NCI-H524 treated with DMSO at 0.1 percent for 48 hours (cell line): ENCODE measurements at places on chromosomes 7 and 10.
A peak's percentile ranks its signal among the peaks of the same experiment; 100 is the strongest.

- DNase-seq, result no peak
These were observed 12.9 kb upstream of the ZNF736 start for GRCh38 chr7:64300641-64301405.

- no peak for DNase-seq
These were observed 137.4 kb upstream of the CALCR start for GRCh38 chr7:93711926-93712325.

- no peak for DNase-seq
These were observed 71.7 kb downstream of the MAP3K8 start for GRCh38 chr10:30505543-30506298.

DNA sequence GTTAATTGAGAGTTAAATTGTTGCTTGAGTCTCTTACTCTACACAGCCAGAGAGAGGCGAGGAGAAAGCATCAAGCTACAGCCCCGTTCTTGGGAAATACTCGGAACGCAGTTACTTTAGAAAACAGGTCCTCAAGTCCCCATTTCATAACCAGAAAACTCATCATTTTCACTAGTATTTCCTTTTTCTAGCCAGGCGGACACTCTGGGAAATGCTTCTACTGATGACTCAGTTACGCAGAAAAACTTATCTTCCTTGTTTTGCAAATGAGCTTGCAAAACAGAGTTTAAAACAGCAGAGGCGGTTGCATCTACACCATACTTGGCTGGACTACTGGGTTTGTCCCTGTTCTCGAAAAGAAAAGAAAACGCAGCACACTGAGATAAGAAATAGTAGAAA, 111.4 kb upstream of the FGFR2 start:
- DNase-seq, result no peak

- no peak for DNase-seq
These were observed 51.0 kb upstream of the NKX6-2 start for GRCh38 chr10:132836832-132837540.

DNA sequence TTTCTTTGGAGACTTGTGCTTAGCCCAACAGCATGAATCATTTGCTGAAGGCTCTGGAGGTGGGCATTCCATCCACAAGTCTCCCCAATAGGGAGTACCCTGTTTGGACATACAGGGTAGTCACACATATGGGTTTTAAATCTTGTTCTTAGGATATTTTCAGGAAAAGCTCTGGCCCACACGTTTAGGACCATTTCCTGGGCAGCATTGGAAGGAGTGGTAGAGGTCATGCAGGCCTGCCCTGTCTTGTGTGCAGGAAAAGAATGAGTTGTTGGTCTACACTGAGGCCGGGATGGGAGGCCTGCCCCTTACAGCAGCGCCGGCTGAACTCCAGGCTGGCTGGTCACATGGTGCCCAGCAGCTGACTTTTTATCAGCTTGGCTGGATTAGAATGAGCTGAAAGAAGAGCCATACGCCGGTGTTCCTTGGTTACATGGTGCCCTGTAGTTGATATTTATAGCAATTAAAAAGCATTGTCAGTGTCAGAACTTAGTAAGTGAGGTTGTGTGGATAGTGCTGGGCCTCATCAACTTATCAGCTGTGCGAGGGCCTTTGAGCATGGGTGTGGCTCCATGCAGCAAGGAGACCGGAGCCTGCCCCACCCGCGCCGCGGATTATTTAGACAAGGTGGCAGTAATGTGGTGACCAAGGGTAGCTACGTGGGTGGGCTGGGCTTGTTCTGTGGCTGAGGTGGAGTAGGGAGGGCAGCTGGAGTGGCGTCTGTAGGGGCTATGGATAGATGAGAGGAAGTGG, 28.6 kb downstream of the OGDH start:
- no peak for DNase-seq

DNA sequence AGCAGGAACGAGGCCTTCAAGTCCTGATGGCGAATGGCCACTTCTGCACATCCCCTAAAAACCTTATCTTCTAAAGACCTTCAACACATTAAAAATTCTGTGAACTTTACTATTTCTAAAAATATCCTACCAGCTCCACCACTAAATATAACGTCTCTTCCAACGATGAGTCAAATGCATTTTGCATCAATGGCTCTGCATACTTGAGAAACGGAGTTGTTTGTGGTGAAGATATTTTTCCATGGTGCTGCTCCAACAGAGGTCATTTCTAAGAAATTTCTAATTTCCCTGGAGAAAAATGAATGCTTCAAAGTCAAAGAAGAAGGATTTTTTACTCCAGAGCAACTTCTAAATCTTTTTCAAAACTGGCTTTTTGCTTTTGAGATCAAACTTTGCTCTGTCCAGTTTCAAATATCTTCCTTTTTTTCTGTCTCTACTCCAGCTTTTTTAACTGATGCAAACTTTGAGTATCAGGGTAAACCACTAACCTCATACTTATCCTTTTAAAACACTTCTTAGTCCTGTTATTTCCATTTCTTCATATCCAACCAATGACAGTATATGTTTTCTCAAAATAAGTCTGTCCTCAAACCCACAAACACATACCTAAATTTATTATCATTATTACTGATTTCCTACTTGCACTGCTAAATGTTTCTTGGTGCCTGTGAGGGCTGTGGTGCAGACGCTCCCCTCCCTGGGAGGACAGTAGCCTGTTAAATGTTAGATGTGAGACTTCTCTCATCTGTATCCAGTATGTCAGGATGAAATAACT, 258.1 kb downstream of the KLF6 start:
- no peak for DNase-seq

GRCh38 chr10:131403936-131404335, 92.4 kb upstream of the TCERG1L start:
- no peak for DNase-seq

- no peak for DNase-seq
These were observed 1262.6 kb upstream of the SORCS1 start for GRCh38 chr10:108427146-108427545.

DNA sequence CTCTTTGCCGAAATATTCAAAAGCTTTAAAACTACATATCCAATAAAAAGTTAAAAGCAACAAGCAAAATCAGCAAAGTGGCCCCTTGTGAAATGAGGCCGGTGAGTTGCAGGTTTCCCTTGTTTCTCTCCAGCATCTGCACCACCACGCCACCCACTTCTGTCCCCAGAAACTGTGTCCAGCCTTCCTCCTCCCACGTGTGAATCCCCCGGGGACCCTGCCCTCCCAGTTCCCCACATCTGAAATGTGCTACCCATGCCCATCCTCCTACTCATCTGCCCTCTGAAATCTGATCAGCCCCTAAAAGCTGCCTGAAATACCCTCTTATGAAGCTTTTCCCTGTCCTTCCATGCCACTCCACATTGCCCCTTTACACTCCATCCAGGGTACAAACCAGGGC, 3.8 kb downstream of the ALOX5 start:
- DNase-seq, result no peak

DNA sequence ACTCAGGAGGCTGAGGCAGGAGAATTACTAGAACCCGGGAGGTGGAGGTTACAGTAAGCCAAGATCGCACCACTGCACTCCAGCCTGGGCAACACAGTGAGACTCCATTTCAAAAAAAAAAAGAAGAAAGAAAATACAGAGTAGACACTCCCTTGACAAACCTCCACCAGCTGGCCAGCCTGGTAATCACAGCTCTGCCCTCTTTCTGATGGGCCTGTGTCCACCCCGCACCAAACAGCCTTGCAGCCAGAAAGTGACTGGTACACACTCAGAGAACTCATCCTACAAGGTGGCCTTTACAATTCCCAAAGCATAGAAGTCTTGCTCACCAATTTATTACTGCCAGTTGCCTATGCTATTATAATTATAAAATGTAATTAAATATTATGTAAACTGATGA, 66.6 kb downstream of the COBL start:
- DNase-seq, result no peak

GRCh38 chr7:129789652-129790051, 163.1 kb downstream of the UBE2H start:
- DNase-seq, result peak; percentile 70

GRCh38 chr7:39644170-39644569, 20.8 kb downstream of the RALA start:
- DNase-seq, result no peak

GRCh38 chr7:94632338-94633013, 23.5 kb downstream of the SGCE start:
- DNase-seq, result no peak

DNA sequence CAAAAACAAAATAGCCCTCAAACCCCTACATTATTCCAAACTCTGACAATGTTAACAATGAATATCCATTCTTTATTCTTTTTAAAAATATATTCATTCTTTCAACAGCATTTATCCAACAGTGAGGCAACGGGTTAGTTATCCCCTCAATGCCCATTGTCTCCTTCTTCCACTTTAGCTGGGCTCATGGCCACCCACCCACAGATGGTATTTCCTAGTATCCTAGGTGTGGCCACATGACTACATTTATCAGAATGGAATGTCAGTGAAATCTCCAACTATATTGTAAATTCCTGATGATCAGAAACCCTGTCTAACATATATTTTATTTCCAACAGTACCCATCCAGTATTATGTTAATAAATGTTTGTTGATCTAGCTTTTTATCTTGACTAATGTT, 13.6 kb downstream of the HOXA1 start:
- DNase-seq, result no peak

- DNase-seq, result no peak
These were observed 159.1 kb upstream of the GDF10 start for GRCh38 chr10:47140761-47141348.

GRCh38 chr7:13047061-13047460, 359.6 kb downstream of the ARL4A start:
- DNase-seq, result no peak

- no peak for DNase-seq
These were observed 383.4 kb downstream of the GATA3 start for GRCh38 chr10:8437896-8438295.

DNA sequence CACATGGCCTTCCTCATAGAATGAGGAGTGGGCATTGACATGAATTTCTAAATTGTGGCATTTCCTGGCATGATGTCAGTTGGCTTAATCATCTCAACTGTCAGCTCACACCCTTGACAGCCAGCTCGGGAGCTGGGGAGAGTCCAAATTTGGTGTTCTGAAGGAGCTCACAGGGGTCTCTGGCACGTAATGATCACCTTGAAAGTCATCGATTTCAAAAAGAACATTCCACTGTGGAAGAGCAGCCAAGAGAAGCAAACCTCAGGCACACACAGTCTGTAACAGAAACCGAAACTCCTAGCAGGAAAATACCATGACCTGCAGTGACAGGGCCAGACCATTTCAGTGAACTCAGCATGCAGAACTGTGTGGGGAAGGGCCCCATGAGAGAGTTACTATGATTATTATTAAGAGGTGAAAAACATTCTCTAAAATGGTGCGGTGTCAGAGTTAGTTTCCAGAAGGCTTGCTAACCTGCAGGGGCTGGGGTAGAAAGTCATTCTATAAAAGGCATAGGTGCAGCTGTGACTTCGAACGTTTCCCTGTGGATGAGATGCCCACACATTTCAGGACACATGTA, 26.4 kb upstream of the KLF6 start:
- DNase-seq, result no peak

DNA sequence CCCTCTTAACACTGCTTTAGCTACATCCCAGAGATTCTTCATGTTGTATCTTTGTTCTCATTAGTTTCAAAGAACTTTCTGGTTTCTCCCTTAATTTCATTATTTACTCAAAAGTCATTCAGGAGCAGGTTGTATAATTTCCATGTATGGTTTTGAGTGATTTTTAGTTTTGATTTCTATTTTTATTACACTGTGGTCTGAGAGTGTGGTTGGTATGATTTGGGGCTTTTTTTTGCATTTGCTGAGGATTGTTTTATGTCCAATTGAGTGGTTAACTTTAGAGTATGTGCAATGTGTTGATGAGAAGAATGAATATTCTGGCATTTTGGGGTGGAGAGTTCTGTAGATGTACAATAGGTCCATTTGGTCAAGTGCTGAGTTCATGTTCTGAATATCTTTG, 37.9 kb upstream of the CAPZA2 start:
- no peak for DNase-seq

DNA sequence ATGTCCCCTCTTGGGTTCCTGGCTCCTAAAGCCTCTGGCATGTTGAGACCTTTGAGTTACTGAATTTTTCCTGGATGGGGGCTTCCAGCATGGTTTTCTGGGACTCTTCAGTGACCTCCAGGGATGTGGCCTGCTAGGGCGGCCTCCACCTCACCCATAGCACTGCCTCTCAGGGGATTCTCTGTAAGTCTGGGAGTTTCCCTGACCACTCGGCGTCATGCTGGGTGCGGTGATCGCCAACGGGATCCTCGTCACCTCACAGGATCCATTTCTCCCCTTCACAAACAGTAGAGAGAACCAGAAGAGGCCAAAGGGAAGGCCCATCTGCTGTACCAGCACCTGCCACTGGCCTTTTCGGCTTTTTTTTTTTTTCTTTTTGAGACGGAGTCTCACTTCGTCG, 84.3 kb downstream of the NPTX2 start:
- DNase-seq, result no peak

GRCh38 chr10:76902949-76903348, 734.7 kb downstream of the KCNMA1 start:
- peak; percentile 0 for DNase-seq

DNA sequence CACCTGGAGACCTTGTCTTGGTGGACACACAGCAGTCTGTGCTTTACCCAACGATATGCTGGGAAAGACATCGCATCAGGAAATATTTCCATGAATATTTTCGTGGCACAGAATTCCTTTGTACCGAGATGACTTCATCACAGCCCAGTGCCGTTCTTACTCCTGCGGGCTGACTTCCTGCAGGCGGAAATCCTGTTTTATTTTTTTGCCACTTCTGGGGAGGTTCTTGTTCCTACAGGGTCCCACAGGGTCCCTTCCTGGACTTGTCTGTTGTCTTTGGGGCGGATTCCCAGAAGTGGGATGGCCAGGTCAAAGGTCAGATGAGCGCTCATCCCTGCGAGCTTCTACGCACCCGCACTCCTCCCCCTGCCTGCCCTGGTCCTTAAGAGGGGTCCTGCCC, 86.5 kb downstream of the DNAJB6 start:
- DNase-seq, result no peak
